Epithelial cell of esophagus (primary cell): ENCODE measurements at places on chromosomes 2 and 18.

DNA sequence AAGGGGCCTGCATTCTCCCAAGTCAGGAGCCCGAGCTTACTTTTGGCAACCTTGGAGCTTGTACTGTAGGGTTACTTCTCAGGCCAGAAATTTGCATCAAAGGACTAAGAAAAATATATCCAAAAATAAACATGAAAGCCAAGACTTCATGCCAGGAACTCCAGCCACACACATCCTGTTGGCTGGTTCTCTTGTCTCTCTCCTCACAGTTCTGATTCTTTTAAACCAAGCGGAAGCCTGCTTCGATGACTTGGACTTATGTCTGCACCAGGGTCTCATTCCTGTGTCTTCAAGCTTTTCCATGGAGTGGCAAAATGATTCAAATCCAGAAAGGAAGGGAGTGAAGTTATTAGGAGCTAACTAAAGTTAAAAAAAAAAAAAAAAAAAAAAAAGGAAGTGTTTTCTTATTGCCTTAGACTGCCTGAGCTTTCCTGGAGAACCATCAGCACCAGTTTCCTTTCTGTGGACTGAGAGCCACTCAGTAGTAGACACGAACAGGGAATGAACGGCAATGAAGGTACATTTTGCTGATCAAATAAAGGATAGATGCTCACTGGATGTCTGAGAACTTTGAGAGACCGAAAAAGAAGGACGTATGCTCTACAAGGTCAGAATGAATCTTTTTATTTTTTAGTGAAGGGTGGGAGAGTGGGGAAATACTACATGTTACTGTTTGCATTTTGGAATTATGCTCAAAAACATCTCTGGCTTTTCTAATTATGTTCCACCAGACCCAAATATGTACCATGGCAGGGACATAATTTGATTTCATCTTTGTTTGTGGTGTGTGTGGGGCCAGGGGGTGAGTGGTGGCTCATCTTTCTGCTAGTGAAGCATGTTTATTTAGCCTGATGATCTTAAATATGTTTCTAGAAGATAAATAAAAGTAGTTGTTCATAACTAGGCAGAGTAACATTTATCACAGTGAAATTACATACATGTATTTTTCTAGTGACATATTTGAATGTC, 86.0 kb downstream of the RAPGEF4 start:
- DNase-seq: no peak

- DNase-seq: no peak
Observed at GRCh38 chr2:238701341-238702206, 146.3 kb upstream of the TWIST2 start.

GRCh38 chr18:48445540-48445939, 36.4 kb upstream of the ZBTB7C start:
- peak; percentile 90 for DNase-seq

- no peak for DNase-seq
Observed at GRCh38 chr2:207226671-207227061, 60.9 kb upstream of the KLF7 start.

GRCh38 chr2:2653231-2653630, 322.2 kb upstream of the MYT1L start:
- no peak for DNase-seq

DNA sequence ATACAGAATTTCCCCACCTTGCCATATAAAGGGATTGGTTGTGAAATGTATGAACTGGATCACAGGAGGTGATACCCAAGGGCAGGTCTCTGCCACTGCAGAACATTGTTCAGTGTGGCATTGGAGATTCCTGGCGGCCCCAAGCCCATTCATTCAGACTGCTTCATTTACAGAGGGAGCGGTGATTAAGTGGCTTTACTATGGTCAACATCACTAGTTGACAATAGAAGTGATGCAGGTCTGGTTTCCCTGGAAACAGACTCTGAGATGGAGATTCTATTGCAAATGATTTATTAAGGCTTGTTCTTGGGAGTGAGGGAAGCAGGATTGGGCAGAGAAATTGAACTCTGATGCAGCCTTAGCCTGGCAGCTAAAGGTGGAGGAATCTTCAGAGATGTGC, 62.4 kb downstream of the ZDBF2 start:
- DNase-seq: no peak

- peak; percentile 16 for DNase-seq
Observed at GRCh38 chr2:150882751-150883612, 378.7 kb downstream of the RBM43 start.

DNA sequence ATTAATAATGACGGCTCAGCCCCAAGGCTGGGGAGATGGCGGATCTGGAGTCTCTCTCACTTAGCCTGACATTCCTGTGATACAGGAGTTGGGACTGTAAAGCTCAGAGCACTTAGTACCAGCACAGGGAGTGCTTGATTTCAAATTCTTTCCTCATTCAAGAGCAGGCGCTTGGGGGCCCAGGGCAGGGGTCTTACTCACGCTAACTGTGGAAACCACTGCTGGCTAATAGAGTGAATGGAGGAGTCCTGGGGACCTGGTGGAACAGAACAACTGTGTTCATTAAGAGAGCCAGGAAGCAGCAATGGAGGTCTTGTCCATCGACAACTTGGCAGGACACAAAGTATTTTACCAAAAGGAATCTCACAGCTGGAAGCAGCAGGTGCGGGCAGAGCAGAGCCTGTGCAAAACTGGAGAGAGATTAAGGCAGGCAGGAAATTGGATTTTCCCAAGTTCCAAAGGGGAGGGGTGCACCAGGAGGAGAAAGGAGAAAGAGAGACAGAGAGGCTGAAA, 358.9 kb downstream of the TNS1 start:
- no peak for DNase-seq

DNA sequence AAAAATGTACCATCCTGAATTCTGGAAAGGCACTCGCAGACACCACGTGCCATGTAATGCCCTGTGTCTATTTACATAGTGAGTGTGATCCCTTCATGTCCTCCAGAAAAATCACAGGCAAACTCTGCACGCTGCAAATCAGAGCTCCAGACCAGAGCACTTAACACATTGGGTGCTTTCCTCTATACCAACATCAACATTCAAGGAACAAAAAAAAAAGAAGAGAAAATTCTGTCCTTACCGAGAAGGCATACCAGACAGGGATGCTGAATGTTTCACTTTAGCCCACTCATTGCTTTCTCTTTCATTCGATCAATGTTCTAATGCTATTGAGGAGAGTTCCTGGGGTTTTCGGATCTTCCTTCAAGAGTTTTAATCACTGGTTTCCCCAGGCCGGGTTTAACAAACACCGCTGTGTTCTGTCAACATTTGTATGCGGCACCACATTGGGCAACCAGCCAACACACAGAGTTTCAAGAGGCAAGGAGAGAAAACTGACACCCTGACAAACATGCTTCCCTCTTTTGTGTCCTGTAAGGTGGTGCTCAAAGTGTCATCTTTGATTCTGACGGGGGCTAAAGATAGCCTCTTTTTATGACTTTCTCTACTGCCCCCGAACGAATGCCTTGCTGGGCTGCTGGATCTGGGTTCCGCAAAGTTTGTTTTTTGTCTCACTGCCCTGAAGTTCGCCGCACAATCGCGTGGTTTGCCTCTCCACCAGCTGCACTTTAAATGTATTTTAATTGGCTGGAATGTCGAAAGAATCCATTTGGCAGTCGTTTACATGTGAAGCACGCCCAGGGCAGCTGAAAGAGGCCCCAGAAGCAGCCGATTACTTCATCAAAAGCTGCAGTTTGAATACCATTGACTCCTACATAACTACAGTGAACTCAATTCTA, 106.4 kb upstream of the NCKAP5 start:
- DNase-seq: peak; percentile 58
